Dermis blood vessel endothelial cell (primary cell): ENCODE measurements at places on chromosomes 3 and 15. TPM values are rescaled to one million over a fixed set of nuclear protein-coding genes. Genes with fewer than 3 reads are reported as not detected.
A peak's percentile ranks its signal among the peaks of the same experiment; 100 is the strongest.

DNA sequence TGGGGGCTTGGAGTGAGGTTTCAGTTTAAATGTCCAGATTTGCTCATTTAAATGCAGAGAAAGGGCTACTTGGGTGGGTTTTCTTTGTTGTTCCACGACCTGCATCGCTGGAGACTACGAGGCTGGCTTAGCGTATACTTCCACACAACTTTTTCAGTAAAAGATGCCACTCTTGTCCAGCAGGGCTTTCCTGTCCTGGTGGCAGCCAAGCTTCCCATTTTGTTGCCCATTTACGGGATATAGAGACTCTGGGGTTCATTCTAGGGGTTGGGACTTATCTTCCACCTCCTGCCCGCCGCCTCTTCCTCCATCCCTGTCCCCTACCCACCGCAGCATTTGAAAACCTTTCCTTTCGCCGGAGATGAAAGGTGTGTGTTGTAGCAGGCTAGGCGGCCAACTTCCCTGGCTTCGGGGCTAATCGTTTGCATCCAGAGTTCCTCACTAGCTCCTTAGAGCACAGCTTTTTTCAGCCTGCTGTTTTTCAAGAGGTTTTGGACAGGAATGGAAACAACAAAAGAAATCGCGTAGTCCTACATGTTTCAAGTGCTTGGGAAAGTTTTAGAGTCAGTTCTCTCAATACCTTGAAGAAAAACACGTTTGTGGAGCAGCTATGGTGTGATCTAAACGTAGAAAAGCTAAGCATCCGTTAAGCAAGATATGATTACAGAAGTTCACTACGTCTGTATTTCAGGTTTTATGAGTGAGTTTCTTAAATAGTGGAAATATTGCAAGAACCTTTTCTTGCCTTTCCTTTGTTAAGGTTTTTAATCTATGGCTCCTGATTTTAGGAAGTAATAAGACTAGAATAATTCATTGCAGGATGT lies 843 bp downstream of the CHRNA5 start:
- peak; percentile 29 for DNase-seq

GRCh38 chr3:9769426-9770275 lies at the start of gene CAMK1:
Gene CAMK1 (minus strand): TSS chr3:9769947. CDS start chr3:9767749, 2,198 bp downstream.
- peak; percentile 77 for DNase-seq

The RBP2 gene
- not detected in 2 replicates for total RNA-seq

The ECE2 gene
- total RNA-seq, result not detected in 2 replicates

DNA sequence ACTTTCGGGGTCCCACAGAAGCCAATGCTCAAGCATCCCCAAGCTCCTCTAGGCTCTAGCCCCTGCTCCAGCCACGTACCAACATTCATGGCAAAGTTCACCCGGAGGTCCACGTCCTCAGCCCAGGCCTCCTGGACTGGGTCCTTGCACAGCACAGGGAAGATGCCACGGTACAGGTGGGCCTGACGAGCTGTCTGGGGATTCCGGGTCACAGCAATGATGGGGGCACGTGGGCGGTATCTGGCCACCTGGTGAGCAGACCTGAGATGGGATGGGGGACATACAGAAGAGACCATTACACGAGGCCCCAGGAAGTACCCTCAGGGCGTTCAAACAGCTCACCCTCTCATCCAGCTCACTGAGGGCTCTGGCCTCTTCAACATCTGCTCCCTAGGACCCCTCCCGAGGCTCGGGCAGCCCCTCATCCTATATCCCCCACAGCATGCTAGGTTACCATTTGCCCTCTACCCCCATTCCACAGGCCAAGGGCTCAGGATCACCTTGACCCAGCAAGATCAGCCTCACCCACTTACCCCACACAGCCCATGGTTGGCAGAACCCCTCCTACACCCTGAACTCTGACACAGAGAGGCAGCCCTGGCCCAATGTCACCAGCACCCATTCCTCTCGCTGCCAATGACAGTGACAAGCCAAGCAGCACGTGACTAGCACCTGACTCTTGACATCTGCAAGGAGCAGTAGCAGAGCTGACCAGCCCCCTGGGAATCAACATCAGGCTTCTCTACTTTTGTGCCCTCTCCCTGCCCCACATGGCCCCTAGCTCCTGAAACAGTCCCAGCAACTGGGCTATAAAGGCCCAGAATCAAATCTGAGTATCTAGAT lies 3.0 kb upstream of the GRAMD2A start:
- no peak for DNase-seq

The CTXN2 gene
- not detected in 2 replicates for total RNA-seq

GRCh38 chr3:58597770-58598310 lies 20.6 kb upstream of the FAM107A start:
- DNase-seq, result no peak

GRCh38 chr3:19888428-19889152 lies 45.4 kb downstream of the EFHB start:
- peak; percentile 11 for DNase-seq

DNA sequence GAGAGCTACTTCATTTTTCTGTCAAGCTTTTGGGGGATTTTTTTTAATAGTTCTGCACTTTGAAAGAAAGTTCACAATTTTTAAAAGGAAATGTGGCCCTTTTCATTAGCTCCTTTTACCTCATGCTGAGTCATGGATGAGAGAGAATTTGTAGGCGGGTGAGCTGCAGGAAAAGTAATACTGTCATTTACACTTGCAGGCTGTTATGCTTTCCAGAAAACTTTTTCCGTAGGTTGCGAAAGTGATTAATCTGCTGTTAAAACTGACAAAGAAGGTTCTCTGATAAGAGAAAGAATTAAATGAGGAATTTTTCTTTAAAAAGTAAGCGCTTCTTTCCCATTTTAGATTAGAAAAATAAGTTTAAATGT lies 430.2 kb downstream of the LPP start:
- peak; percentile 81 for DNase-seq

The MAP1A gene
- 0.33 and 0.34 TPM in 2 replicates for total RNA-seq

DNA sequence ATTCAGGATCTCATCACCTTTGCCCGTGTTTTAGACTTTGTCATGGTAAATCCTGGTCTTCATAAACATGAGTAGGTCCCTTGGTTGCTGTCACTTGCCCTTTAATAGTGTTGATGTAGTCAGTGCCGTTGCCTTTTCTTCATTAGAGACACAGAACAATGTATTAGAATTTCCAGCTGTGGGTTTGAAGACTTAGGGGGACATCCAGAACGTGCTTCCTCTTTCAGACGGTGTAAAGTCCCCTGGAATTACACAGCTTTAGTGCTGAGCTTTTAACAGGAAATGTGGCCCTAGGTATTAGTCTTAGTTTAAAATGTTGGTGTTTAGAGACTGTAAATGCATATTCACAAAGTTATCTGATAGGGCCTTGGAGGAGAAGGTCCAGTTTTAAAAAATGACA lies 8.8 kb upstream of the LRCH3 start:
- DNase-seq, result no peak

DNA sequence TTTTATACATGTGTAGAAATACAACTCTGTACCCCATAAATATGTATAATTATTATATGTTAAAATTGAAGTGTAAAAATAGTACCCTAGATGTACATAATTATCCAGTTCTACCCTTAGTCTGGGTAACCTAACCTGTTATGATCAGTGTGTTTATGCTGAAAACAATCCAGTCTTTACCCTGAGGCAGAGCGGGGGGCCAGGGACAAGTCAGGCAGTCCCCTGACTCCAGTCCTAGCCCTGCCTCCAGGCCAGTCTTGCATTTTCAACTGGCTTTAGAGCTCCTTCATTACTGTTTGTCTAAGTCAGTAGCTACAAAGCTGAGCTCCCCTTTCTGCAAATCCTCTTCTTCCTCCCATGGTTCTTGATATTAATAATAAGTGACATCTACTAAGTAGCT lies 3.1 kb downstream of the MESD start:
- DNase-seq, result no peak

The USP3 gene
- 39.7 and 47.6 TPM in 2 replicates for total RNA-seq

GRCh38 chr15:29542994-29543393 lies 273.4 kb upstream of the NSMCE3 start:
- DNase-seq, result no peak

The TRIM42 gene
- not detected in 2 replicates for total RNA-seq

DNA sequence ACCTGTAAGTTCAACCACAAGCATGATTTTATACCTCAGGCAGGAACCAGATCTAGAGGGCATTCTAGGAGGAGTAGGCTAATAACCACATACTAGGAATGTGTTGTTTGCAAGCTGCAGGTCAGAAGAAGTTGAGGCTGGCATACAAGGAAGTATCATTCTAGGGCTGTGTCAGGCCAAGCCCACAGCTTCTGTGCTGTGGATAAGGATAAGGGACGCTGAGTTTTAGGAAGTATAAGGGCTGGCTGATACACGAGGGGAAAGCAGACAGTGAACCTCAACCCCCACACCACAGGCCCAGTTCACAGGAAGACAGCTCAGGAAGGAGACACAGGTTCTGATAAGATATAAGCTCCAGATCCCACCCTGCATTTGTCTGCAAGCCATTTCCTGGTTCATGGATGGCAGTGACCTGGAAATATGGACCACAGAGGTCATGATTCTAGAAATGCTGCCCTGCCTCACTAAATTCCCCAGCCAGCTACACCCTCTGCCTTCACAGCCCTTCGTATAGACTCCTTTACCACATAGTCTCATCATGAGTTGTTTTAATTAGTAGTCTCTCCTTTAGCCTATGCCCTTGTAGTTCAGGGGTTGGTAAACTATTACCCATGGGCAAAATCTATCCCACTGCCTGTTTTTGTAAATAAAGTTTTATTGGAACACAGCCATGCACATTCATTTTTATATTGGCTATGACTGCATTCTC lies 260.7 kb downstream of the OPA1 start:
- DNase-seq, result peak; percentile 28

The RCCD1 gene
- total RNA-seq, result 6.8 and 12.4 TPM in 2 replicates

DNA sequence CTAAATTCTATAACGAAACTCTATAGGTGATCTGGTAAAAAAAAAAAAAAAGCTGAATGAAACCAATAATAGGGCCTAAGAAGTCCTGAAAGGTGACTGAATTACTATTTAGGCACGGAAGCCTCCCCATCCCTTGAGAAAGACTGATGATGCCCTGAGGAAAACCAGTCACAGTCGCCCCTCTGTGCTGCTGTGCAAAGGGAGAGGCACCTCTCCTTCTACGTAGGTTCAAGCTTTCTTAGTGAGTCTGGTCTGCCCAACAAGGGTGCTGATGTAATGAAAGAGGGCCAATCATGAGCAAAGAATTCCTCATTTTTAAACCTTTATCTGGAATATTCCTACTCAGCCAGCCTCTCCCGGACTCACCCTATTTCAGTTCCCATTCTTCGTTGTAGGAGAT lies 11.9 kb downstream of the NPHP3 start:
- no peak for DNase-seq

GRCh38 chr3:196639483-196640296 lies at the start of gene NRROS:
Gene NRROS (plus strand): TSS chr3:196639694. CDS start chr3:196654540, 14,846 bp downstream.
- DNase-seq, result peak; percentile 78

GRCh38 chr3:12343047-12343501 lies 54.2 kb downstream of the PPARG start:
- no peak for DNase-seq

DNA sequence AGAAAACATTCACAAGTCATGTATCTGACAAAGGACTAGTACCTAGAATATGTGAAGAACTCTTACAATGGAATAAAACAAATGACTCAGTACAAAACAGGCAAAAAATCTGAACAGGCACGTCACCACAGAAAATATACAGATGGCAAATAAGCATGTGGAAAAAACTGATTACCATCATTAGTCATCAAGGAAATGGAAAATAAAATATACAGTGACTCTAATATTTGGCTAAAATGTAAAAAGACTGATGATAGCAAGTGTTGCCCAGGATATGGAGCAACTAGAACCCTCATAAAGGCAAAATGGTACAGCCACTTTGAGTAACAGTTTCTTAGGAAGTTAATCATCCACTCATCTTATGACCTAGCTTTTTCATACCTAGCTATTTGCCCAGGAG lies 95.8 kb upstream of the ABHD17C start:
- DNase-seq, result peak; percentile 69

GRCh38 chr3:45711931-45712330 lies 22.7 kb downstream of the SACM1L start:
- DNase-seq, result no peak

DNA sequence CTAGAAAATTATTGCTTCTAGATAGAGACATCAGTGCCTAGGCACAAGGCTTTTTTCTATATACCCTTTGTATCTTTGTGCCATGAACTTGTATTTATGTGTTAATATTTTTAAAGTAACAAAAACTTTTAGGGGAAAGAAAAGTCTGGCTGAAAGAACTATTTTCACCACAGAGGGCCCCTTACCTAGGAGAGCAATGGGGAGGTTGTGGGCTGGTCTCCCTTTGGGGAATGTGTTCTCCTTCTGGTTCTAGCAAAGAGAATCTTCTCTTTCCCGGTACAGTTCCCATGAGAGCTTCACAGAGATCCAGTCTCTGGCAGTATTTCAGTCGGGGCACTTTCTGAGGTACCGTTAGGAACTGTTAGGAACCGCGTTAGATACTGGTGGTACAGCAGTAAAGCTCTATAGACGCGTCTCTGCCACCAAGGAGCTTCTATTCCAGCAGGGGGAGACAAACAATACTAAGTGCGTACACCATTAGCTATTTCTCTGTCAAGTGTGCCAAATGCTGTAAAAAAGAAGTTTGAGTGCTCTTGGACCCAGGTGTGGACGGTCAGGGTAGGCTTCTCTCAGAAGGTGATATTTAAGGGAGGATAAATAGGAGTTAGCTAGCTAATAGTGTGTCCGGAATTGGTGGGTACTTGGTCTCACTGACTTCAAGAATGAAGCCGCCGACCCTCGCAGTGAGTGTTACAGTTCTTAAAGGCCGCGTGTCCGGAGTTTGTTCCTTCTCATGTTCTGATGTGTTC lies 4.6 kb upstream of the EPB42 start:
- peak; percentile 79 for DNase-seq

DNA sequence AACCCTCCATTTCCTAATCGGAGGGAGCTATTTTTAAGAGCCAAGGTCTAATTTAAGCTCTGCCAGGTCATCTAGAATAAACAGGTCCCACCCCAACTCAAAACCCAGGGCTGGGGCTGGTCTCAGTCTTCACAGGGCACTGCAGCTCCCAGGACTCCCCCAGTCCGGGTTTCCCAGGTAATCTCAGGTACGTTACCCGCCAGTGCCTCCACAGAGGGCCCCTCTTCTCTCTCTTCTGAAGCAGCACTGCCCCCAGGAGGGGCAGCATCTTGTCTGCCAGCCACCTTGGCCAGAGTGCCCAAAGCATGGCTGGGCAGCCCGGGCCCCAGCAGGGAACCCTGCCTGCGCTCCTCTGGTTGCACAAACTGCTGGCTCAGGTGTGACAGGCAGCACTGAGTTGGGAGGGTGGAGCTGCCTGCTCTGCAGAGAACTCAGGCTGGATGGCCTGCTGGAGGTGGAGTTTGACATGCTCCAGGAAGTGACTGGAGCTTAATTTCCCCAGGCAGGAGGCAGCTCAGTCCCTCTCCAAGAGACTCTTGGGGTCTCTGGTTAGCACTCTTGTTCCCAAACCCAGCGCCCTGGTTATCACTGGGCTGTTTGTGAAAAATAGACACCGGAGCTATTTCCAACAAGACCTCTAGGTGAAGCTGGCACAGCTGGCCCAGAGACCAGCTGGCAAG lies at the start of gene PLA2G4F:
PLA2G4F (minus strand) TSS at position 394 of the 680 bp plus-strand sequence; CDS start at position 307, 87 bp downstream.
- DNase-seq, result no peak

The AP2M1 gene
- 419 and 557 TPM in 2 replicates for total RNA-seq

The KCNH8 gene
- total RNA-seq, result under 0.01 and 0.05 TPM in 2 replicates

DNA sequence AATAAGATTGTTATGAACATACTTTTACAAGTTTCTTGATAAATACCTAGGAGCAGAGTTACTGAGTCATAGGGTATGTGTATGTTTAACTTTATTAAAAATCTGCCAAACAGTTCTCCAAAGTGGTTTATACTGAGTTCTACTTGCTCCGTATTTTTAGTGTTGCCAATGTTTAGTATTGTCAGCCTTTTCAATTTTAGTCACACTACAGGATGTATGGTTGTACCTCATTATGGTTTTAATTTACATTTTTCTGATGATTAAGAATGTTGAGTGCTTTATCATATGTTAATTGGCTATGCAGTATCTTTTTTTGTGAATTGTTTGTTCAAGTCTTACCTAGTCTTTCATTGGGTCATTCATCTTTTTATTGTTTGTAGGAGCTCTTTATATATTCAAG lies 4.3 kb downstream of the TMOD3 start:
- DNase-seq, result no peak

- DNase-seq, result no peak
These were observed 69.4 kb downstream of the SCN10A start for GRCh38 chr3:38746641-38747040.
